ENCODE measurements at places on chromosomes 6 and 20.

GRCh38 chr6:170232186-170233002, 58.5 kb downstream of the DLL1 start:
- no peak for DNase-seq

DNA sequence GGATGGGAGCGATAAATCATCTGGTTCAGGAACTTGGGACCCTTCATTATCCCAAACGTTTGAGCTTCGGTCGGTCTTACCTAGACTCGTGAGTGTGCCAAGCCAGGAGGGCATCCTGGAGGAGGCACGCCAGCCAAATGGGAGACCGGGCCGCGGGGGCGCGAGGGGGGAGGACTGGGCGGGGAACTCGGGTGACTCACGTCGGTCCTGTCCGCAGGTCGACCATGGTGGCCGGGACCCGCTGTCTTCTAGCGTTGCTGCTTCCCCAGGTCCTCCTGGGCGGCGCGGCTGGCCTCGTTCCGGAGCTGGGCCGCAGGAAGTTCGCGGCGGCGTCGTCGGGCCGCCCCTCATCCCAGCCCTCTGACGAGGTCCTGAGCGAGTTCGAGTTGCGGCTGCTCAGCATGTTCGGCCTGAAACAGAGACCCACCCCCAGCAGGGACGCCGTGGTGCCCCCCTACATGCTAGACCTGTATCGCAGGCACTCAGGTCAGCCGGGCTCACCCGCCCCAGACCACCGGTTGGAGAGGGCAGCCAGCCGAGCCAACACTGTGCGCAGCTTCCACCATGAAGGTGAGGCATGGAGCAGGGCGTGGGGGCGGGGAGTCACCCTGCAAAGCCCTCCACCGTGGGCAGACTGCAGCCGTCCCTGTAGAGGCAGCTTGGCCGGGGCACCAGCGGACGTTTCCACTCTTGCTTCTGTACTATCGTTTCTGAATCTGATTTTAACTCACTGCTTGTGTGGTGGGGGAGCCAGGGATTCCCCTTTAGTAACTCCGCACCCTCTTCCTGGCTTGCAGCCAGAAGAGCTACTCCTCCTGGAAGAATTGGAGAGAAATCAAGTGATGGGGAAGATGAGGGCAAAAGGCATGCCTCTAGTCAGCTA, 2.7 kb downstream of the BMP2 start:
- DNase-seq: no peak

DNA sequence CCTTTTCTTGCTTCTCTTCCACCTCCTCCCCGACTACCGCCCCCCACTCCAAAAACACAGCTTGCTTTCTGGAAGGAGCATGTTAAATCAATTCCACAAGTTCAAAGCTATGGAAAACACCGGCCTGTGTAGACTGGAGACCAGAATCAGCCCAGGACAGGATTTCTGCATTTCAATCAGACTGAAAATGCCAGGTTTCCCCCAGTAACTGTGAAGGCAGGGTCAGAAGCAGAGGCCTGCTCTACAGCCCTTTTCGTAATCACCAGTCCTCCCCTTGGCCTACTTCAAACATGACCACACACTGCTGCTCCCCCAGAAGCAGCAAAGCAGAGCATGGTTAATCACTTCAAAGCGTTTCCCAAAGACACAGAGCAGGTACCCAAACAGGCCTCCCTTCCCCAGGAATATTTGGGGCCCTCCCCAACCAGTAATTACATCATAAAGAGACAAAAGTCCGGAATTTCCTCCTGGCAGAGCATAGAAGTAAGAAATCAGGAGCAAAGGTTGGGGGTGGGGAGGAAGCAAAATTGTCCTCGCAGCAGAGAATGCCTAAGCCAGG, 38.4 kb downstream of the ZMYND8 start:
- no peak for DNase-seq

GRCh38 chr6:44304282-44305199, 8.6 kb downstream of the AARS2 start:
- no peak for DNase-seq
